Activated CD4-positive, alpha-beta T cell treated with anti-CD3 and anti-CD28 coated beads, Interleukin-2, amount 50 U/mL, for 1 hour (primary cell): ENCODE measurements at places on chromosomes 6 and 20.

GRCh38 chr20:5784735-5785134 lies 34.5 kb downstream of the SHLD1 start:
- no peak for DNase-seq

- DNase-seq, result peak; percentile 49
Measured at GRCh38 chr20:51639206-51639832, 96.8 kb upstream of the NFATC2 start.

GRCh38 chr20:1083431-1084080 lies 34.8 kb upstream of the PSMF1 start:
- no peak for DNase-seq

- DNase-seq, result no peak
Measured at GRCh38 chr20:4828830-4829513, 107.3 kb downstream of the PRND start.

DNA sequence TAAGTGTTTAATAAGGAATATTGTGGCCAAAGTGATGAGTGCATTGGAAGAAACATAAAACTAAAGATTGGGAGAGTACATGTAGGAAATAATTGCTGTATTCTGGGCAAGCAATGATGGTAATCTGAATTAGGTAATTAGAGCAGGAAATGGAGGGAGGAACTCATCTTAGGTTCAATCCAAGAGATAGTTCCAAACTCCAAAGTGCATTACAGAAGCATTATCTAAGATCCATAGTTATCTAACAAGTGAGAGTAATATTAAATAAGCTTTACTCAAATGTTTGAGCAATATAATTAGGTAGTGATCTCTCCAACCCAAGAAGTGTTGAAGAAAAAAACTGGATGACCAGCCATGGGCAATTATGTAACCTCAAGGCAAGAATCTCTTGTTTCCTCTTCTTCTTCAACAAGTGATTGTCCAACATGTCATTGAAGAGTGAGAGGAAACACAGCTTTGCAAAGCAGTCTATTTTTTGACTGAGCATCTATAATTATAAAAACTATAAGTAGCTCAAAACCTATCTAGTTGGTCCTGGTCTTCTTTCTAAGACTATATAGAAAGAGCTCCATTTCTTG lies 181.2 kb upstream of the TNFAIP3 start:
- no peak for DNase-seq
